Activated CD4-positive, alpha-beta T cell treated with anti-CD3 and anti-CD28 coated beads, Interleukin-2, amount 50 U/mL, for 48 hours (primary cell): ENCODE measurements at places on chromosomes 6 and 20.

- no peak for DNase-seq
Observed at GRCh38 chr20:24040896-24041459, 52.4 kb upstream of the GGTLC1 start.

DNA sequence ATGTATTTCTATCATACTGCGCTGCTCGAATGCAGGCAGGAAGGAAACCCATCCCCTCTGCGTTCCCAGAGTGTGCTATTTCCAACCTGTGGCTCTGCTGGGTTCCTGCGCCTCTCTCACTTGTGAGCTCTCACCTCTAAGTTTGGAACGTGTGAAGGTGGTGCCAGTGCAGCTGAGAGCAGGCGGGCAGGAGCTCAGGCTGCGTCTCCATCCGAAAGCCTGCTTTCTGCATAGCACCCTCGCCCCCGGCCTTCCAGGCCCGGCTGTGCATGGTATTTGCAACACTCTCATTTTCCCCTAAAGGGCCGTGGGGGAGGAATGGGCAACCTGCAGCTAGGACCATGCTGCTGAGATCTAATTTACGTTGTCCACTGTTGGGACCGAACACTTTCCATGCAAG is 288.0 kb upstream of the TSHZ2 start:
- DNase-seq: no peak

DNA sequence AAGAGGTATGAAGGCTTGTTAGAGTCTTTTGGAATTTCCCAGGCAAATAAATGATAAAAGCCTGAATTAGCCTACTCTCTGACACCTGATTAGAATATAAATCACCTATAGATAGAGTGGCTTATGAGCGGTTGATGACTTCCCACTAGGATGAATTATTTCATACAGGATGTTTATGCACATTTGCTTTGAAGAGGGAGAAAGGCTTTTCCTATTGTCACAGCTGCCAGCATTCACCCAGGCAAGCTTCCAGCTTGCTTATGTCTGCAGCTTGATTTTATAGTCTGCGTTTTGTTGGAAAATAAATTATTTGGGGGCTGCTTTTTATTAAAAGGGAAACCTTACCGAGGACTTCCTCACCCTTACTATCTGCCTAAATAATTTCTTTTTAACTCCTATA is 51.3 kb upstream of the EIF2S2 start:
- DNase-seq: no peak

DNA sequence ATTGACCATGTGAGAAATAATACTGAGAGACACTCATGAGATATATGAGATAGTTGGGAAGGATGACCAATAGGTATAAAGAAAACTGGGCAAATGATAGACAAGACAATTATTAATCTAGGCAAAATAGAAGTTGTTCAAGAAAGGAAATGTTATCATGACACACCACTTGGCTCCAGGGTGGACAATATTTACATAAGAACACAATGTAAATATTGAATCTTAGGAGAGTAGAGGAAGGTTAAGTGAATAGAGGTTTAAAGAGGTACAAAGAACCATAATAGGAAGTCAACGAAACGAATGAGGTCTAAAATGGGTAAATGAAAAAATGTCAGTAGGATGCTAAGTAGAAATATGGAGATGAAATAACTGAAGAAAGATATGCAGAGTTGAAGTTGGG is 126.5 kb downstream of the MBOAT1 start:
- DNase-seq: no peak

GRCh38 chr6:150813319-150813992 is 52.0 kb upstream of the MTHFD1L start:
- peak; percentile 67 for DNase-seq

DNA sequence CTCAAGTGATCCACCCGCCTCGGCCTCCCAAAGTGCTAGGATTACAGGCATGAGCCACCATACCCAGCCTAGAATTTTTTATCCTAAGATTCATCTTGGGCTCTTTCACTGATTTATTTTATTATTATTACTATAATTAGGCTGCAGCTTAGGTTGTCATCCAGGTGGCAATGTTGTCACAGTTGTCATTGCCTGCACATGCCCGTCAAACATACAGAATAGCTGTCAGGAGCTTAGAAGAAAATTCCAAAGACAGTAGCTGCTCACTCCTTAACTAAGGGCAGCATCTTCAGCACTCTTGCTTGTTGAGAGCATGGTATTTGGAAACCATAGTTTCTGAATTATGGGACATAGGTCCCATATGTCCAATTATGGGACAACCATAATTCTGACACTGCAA is 334.9 kb upstream of the AGPAT4 start:
- no peak for DNase-seq

DNA sequence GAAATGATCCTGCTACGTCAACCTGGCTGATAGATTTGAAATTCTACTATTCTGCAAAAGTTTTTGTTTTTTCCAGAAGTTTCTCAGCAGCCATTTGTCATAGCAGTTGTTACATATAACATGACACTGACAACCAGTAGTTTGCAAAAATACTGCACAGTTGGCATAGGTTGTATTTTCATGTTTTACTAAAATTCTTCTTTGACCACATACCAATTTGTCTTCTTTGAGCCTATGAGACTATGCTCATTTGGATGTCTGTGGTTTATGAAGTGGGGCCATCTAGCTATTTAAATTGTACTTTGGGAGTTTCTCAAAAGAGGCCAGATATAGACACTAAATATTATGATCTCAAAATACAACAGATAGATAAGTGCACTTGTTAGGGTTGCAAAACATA is 104.9 kb upstream of the PREP start:
- DNase-seq: no peak

- DNase-seq: no peak
Observed at GRCh38 chr20:16528078-16528477, 45.2 kb downstream of the KIF16B start.

- DNase-seq: no peak
Observed at GRCh38 chr6:110265273-110265672, 85.0 kb downstream of the CDC40 start.

GRCh38 chr6:85459224-85459901 is 9.5 kb downstream of the NT5E start:
- DNase-seq: no peak

GRCh38 chr20:60543598-60543997 is 585.4 kb downstream of the CDH26 start:
- no peak for DNase-seq

- DNase-seq: no peak
Observed at GRCh38 chr20:41380551-41381193, 14.1 kb upstream of the EMILIN3 start.

- no peak for DNase-seq
Observed at GRCh38 chr6:134619077-134619476, 301.2 kb upstream of the SGK1 start.

DNA sequence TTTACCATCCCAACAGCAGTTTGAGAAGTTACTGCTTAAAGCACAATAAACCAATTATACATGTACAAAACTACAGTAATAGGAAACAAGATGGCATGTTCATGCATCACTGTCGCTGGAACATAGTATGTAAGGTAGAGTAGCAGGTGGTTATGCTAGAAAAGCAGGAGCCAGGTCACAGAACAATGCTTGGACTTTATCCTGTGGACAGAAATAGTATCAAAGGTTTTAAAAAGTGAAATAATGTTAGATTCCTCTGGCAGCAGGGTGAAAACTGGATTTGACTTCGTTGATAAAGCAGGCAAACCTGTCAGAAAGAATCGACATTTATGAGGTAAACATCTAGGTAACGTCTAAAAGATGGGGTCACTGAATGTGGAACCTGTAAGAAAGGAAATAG is 2.5 kb downstream of the BLOC1S5 start:
- no peak for DNase-seq

- peak; percentile 59 for DNase-seq
Observed at GRCh38 chr20:36153736-36154699, 522 bp upstream of the EPB41L1 start.

DNA sequence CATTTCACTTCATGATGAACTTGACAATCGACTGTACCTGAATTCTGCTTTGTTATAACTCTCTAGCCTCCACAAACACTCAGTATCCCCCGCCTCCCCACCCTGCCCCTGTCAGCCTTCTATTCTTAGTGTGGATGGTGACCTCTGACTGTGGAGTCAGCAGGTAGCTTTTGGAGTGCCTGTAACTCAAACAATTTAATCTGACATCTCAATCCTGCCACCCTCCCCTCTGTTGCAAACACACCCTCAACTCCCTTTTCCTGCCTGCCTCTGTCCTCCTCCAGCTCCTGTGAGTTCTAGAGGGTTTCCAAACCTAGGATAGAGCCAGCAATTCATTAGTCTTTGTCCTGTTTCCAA is 20.3 kb downstream of the DAAM2 start:
- DNase-seq: no peak

DNA sequence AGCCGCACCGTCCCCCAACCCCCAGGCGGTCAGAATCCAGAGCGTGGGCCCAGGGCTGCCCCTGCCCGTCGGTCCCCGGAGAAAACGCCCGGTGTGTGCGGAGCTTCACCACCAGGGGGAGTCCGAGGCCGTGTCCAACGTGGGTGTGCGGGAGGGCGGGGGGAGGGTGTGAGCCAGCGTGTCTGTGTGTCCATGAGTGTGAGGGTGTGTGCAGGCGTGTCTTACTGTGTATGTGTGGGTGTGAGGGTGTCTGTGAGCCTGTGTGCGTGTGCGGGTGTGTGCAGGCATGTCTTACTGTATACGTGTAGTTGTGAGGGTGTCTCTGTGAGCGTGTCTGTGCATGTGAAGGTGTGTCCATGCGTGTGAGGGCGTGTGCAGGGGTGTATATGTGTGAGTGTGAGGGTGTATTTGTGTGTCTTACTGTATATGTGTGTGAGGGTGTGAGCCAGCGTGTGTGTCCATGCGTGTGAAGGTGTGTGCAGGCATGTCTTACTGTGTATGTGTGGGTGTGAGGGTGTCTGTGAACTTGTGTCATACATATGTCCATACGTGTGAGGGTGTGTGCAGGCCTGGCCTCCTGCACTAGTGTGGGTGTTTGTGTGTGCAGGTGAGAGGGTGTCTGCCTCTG is 24.6 kb upstream of the GATA5 start:
- DNase-seq: peak; percentile 88

GRCh38 chr20:47418069-47418757 is 61.7 kb upstream of the ZMYND8 start:
- DNase-seq: no peak

DNA sequence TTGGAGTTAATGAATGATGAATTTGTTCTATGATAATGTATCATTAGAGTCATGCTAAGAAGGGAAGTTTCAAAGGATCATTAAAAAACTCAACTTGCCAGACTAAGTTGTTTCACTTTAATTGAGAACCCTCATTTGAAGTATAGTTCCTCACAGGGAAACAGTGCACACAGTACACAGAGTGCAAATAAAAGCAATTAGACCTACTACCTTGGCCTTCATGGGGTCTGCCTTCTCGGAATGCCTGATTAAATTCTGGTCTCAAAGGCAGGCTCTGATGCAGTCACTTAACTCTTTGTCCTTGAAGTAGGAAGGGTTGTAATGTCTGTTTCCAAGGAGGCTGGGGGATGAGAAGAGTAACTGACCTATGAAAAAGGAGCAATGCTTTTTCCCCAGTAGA is 457.3 kb downstream of the TBC1D32 start:
- no peak for DNase-seq

GRCh38 chr6:70285201-70285600 is 17.7 kb downstream of the COL9A1 start:
- no peak for DNase-seq

GRCh38 chr6:24228681-24229255 is 102.8 kb downstream of the NRSN1 start:
- DNase-seq: no peak

GRCh38 chr6:150413198-150413597 is 44.4 kb downstream of the IYD start:
- no peak for DNase-seq

DNA sequence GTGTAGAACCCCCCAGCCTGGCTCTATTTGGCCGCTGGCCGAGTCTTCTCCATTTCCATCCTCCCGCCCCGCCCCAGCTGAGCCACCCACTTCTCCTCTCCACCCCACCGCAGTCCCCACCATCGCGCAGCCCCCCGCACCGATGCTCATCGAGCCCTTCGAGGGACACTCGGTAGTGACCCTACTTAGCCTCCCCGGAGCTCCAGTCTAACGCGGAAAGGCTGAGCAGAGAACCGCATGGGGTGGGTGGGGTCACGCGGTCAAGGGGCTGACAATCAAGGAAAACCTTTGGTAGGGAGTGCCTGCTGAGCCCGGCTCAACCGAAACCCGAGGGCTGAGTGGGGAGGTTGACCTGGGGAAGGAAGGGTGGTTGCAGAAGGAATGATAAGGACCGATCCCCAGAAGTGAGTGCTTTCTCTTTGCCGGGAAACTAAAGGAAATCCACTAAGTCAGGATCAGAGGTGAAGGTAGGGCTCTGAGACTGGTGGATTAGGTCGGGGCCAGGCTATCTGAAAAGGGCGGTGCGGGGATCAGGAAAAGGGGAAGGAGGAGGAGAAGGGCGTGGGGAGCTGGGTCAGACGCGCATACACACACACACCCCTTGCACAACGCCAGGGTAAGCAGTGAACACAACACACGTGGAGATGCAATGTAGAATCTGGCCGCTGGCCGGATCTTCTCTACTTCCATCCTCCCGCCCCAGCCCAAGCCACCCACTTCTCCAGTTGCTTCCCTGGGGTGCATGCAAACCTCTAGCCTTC is 49.8 kb downstream of the CPXM1 start:
- DNase-seq: no peak

GRCh38 chr6:27053738-27054137 is 193.8 kb upstream of the PRSS16 start:
- DNase-seq: no peak

DNA sequence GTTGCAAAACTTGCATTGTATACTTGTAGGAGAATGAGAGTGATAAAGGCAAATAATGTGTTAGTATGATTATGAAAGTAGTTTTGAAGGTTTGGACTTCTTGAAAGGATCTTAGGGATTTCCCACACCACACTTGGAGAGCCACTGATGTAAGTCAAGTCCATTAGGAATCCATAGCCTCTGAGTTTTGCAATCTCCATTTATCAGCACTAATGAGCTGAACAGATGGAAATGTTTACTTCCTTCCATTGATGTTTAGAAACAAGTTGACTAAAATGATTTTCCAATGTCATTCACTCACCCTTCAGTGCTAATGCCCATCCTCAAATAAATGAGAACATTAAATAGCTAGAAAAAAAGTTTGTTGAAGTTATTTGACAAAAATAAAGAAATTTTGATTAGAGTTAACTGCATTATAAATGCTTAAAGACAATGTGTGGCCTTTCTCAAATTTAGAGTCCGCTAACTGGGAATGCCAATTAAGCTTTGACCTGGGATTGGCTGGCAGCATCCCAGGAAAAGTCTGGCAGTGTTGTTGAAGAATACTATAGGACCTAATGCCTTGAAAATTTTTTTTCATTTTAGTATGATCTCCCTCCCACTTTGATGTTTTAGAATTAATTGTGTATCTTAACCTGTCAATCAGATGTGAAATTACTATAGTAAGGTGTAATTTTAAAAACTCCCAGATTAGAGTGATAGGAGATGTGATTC is 68.0 kb downstream of the SLC35F1 start:
- DNase-seq: no peak
